AML-193 (cell line): ENCODE measurements at places on chromosomes 1 and 21.

GRCh38 chr21:46048926-46049889, 48.7 kb upstream of the COL6A2 start:
- DNase-seq, result no peak

- no peak for DNase-seq
These were observed 100.3 kb downstream of the CACNA1E start for GRCh38 chr1:181583598-181583997.

DNA sequence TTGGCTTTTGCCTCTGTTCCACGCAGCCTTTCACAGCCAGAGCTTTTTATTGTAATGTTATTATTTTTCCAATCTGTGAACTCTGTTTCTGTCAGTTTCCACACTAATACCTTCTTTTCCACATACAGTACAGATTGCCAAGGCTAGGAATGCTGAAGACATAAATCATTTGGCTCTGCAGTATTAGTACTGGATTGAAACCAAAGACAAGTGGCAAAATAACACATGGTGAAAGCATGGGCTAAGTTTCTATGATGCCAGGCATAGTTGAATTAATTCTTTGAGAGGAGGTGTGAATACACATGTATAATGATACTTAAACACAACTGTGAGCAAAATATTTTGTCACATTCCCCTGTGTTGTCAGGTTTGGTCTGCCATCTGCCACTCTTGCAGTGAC, 73.5 kb downstream of the TMEM200B start:
- DNase-seq, result no peak

GRCh38 chr1:153001382-153001781, at the start of gene SPRR3:
Gene SPRR3 (plus strand): TSS chr1:153001749. CDS start chr1:153003021, 1,272 bp downstream.
- DNase-seq, result no peak

GRCh38 chr1:71835442-71835813, 446.9 kb downstream of the NEGR1 start:
- DNase-seq, result no peak

DNA sequence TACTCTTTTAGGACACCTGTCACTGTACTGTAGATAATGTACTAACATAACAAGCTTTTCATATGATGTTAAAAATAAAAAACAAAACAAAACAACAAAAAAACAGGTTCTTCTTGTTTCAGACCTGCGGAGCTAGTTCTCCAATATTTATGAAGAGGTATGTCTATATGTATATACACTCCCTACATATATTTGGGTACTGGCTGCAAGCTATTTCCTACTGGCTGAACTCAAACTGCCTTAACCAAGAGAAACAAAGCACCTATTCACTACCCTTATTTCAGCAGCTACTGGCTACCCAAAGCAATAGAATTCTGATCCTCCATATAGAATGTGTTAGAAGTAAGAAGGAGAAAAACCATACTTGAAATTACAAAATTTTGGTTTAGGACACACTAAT, 73.5 kb downstream of the ABL2 start:
- DNase-seq, result no peak

DNA sequence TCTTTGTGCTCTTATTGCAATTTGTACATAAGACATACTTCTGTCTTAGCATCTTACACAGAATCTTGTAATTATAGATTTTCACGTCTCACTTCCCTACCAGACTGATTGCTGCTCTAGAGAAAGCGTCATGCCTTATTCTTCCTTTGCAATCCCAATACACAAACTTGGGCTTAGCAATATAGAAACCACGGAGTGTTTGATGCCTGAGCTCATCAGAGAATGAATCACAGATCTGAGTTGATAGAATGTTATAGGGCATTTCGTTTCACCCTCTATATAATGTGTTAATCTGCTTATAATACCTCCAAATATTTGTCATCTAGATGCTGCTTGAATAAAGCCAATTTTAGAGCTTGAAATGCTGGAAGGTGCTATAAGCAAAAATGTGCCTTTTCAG, 6.6 kb downstream of the FMO1 start:
- DNase-seq, result no peak

- no peak for DNase-seq
These were observed 10.2 kb upstream of the IL10 start for GRCh38 chr1:206782448-206782847.

GRCh38 chr21:41152147-41152546, 15.8 kb upstream of the BACE2 start:
- DNase-seq, result no peak

GRCh38 chr1:2973601-2974593, 47.4 kb upstream of the ACTRT2 start:
- DNase-seq, result no peak

GRCh38 chr1:179813626-179814545, 63.7 kb downstream of the TOR1AIP2 start:
- no peak for DNase-seq

DNA sequence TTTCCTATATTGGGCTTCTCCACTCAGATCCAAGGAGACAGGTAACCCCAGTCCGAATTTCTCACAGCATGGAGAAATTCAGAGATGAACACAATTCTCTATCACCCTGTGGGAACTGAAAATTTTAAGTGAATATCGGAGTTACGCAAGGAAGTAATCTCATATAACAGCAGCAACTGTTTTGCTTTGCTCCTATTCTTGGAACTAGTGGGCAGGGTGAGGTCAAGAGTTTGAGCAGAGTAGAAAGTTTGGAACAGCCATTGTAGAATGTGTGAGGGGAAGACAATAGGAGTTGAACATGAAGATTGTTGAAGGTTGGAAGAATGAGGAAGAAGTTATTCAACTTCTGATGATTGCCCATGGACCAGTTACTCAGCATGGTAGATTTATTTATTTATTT, 24.3 kb upstream of the SLC35D1 start:
- DNase-seq, result no peak
